ENCODE measurements at places on chromosomes 5 and 9.

GRCh38 chr9:5876711-5877110 is 14.0 kb upstream of the MLANA start:
- no peak for DNase-seq

GRCh38 chr5:31954091-31954490 is 220.0 kb downstream of the GOLPH3 start:
- DNase-seq, result no peak

- DNase-seq, result no peak
These were observed 214.6 kb downstream of the CDK5RAP2 start for GRCh38 chr9:120365386-120365785.

DNA sequence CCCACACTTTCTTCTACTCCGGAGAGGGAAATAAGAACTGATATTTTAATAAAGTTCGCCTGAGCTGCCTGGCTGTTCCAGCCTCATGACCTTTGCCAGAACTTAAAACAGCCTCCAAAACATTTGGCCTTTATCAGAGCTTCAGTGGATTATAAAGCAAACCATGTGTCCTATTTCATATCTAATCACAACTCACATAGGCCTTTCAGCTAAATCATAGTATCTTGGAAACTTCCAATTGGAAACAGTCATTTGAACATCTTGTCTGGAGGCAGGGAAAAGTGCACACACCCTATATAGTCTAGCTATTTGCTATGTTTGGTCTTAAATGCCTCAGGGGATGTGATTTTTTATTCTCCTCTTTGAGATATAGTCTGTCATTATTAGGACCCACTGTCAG is 46.0 kb upstream of the FREM1 start:
- no peak for DNase-seq

DNA sequence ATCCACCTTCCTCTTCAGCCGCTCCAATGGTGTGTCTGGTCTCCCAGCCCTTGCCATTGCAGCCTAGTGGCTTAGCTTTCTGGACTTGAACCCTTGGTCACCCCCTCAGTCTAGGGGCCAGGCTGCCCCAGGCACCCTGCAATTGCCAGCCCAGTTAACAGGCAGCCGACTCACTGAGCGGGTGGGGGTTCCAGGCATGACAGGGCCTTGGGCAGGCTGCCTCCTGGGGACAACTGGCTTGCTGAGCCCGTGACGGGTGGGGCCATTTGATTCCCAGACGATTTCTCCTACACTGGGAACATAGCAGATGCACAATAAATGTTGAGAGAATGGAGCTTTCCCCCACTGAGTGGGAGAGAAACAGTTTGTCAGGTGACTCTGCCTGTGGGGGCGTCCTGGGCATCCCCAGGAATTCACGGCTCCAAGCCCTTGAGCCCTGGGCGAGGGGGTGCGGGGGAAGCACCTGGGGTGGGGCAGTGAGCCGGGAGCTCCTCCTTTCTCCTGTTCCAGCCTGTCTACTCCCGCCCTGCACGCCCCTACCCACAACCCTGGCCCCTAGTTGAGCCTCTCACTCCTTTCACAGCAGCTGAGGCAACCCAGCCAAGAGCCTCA is 12.6 kb upstream of the AQP7 start:
- no peak for DNase-seq

- DNase-seq, result no peak
These were observed 1.3 kb upstream of the EXOSC2 start for GRCh38 chr9:130692321-130692720.

GRCh38 chr9:83456226-83456625 is 82.0 kb downstream of the FRMD3 start:
- DNase-seq, result no peak

- no peak for DNase-seq
These were observed 194.4 kb upstream of the TLE4 start for GRCh38 chr9:79377339-79377855.

DNA sequence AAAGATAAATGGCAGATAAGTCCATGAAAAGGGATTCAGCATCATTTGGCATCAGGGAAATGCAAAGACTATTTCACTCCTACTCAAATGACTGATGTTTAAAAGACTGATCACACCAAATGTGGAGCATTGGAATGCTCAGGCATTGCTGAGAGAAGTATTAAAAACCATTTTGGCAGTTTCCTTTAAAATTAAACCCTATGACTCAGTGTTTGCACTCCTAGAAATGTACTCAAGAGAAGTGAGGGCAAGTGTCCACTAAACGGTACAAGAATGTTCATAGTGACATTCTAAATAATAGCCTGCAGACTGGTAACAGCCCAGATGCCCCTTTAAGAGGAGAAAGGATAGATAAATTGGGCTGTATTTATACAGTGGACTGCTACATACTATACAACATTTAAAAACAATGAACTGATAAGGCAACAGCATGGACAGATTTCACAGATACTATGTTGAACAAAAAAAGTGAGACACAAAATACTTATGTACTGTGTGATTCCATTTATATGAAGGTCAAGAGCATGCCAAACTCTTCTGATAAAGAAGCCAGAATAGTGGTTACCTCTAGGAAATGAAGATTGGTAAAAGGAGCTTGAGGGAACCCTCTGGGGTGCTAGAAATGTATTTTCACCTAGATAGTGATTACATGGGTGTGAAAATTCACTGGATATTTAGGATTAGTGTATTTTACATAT is 24.6 kb downstream of the APC start:
- no peak for DNase-seq

GRCh38 chr9:133861692-133862091 is 123.5 kb upstream of the SARDH start:
- no peak for DNase-seq

DNA sequence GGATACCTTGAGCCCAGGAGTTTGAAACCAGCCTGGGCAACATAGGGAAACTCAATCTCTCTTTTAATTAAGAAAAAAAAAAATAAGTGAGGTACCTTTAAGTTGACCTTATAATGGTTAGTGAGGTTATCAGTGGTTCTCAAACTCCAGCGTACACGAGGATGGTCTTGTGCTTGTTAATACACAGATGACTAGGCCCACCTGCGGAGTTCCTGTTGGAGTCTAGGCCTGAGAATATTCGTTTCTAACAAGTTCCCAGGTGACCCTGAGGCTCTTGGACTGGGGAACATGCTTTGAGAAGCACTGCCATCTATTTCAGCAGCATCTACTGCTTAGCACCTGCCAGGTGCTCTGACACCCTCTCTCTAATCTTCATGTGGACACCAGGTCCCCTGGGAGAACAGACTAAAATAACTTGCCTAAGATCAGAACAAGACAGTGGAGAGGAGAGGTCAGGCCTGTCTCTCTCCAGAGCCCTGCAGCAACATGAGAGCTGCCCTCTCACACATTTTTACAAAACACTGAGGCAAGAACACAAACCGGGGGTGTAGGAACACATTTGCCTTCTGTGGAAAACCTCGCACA is 24.6 kb downstream of the TLE1 start:
- DNase-seq, result no peak

DNA sequence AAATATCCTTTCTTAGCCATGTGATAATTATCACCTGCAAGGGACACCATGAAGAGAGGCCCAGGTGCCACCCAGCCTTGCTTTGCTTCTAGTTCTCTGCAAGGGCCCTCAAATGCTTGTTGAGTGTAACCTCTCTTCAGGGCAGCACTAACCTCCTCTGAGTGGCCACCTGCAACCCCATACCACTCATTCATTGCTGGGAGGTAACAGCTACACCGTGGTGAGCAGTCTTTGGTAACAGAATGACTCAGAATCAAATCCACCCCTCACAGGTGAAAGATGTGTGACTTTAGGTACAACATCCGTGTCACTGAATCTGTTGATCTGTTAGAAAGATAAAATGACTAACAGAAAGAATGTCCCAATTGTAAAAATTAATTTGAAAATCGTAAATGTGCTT is 365.1 kb upstream of the TRPC7 start:
- no peak for DNase-seq

GRCh38 chr5:92704590-92704989 is 876.4 kb downstream of the NR2F1-AS1 start:
- no peak for DNase-seq

DNA sequence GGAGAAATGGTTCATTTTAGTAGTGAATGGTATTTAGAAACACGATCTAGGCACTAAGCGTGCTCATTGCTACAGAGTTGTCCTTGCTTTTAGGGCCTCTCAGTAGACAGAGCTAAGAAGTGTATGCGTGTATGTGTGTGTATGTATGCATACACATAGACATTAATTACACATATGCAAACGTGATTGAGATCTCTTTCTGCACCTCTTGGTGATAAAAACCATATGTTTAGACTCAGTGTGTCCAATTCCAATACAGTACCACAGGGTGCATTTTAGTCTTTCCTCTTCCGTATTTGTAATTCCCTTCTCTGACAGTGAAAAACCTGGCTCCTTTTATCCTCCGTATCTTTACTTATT is 13.1 kb downstream of the TRIO start:
- DNase-seq, result no peak

DNA sequence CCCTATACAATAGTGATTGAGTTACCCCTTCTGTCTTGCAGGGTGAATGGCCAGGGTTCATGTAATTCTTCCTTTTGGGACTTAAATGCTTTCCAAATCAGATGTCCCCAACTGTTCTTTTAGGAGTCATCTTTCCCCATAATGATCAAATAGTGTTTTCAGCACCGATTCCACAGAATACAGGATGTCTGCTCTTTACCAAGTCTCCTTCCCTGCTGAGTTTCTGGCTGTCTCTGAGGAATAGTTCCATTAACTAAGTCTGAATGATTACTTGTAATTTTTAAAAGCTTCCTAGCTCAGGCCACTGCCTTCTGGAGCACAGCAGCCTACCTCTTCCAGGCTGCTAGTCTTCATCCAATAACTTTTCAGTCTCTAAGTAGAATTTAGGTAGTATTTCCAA is 630.7 kb upstream of the ZNF608 start:
- no peak for DNase-seq

GRCh38 chr9:89365532-89365912 is 47.2 kb downstream of the SECISBP2 start:
- DNase-seq, result no peak

DNA sequence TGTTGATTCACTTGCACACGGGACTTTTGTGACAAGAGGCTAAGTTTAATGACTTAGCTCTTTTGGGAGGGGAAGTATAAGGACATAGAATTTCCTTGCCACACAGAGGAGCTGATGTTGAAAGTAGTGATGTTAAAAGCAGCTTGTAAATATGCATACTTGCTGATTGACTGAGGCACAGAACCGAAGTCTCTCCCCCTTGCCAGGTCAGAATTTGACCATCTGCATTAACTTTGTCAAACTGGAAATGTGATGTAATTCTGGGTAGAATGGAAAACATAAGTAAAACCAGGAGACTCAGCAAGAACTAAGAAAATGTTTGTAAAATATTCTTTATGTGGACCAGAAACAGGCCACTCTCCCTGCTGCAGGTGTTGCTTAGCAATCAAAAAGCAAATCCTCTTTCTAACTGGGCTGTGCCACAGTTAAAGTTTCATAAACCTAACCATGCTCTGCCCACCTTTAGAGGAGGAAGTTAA is 284.2 kb downstream of the NR3C1 start:
- DNase-seq, result no peak

DNA sequence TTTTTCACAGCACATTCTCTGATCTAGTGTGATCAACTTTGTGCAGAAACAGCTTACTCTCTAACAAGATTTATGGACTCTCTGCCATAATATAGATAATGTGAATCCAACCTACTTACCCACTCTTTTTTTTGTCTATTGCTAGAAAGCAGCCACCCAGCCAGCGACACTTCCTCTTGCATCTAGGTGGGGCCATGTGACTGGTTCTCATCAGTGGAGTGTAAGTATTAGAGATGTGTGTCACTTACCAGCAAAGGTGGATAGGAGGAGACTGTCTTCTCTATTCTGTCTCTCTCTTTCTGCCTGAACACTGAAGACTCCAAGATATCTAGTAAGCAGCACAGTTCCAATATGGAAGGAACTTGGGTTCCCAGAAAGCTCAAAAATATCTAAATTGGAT is 174.8 kb downstream of the MCTP1 start:
- no peak for DNase-seq
